T-helper 1 cell (primary cell): ENCODE measurements at places on chromosomes 16 and 17.

DNA sequence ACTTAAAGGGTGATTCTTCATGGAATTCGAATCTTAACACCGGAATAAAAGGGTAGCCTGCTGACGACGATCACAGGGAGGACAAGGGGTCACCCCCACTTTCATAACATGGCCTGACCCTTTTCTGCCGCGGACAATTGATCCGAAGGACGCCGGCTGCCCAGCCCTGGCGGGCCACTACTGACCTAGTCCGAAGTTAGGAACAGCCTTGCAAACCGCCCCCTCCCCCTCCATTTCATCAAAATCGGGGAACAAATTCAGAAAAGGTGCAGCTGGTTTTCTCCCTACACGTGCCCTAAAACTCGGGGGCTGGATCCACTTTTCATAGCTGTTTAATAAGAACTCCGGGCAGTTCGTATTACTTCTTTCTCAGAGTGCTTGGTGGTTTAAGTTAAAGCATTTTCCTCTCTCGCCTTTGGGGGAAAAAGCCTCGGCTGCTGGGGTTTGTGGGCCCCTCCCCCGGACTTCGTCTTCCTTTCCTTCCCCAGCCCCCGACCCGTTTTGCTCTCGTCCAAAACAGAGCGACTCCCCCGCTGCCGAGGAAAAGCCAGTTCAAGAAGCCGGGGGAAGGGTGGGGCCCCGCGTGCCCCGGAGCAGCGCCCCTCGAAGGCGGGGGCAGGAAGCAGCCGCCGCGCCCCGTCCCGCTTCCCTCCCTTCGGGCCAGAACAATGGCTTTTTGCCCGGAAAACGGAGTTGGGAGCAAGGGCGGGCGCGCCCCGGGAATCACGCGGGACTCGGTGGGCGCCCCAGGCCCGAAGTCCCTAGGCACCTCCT is 641 bp upstream of the CBX2 start:
- no peak for DNase-seq

GRCh38 chr17:29526322-29526721 is 40.5 kb downstream of the ABHD15 start:
- no peak for DNase-seq

DNA sequence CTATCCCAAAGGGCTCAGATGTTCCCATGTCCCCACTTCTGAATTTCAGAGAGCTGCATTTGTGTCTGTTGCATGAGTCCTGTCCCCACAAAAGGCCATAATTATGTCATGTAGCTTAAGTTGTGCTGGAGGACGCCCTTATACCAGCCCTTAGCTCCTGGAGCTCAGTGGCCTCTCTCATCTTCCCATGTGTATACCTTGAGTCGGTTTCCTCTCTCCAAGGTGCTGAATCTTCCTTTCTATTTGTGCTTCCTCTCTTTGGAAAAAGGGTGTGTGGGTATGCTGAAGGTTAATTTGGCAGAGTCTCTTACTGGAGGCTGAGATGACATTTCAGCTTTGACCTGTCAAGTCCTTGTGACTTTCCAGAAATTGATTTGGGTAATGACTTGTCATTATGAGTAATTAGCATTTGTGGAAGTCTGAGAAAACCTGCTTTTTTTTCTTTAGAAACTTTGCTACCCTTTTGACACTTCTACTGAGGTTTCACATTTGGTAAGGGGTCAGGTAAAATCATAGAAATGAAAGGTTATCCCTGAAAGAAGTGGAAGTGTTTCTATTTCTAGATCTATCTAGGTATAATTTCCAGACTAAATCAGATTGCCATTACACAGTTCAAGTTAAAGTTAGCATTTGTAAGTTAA is 185.4 kb downstream of the ABCC12 start:
- no peak for DNase-seq

DNA sequence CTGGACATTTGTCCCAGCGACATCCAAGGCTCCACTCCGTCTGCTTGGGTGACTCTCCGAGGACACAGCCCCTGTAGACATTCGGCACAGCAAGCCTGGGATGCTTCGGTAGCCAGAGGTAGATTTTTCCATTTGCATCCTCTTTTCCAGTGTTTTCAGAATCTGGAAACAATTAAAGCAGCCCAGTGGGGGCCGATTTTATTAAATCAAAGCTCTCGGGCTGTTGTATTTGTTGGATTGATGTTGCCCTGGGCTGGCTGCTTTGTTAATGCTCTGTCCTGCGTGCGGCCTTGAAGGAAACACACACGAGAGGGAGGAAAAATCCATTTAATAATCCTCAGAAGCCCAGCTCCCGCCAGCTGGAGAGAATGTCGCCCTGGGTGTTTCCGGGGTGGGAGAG is 158.1 kb upstream of the CIBAR2 start:
- no peak for DNase-seq

DNA sequence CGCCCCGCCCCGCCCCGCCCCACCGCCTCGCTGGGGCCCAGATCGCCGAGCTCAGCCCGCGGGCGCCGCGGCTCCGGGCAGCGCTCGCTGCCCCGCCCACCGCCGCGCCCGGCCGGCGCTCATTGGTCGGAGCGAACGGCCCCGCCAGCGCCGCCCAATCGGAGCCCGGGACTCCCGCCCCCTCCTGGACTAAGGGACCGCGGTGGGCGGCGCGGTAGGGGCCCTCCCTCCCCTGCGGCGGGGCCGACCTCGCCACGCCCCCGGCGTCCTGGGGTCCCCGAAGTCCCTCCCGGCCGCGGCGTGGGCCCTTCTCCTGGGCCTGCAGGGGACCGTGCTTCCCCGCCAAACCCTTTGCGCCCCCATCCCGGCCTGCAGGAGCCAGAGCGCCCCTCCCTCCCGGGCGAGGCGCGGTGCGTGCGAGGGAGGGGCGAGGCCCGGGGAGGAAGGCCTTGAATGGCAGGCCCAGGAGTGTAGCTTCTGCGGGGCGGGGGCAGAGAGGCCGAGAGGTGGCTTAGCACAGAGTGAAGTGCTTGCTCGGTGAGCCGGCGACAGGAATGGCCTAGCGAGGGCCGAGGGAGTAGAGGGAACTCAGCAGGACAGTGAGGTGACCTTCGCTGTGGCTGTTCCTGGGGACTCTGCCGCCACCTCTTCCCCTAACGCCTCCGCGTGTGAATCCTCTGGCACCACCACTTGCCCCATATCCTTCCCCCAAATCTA is at the start of gene CAMKK1:
TSS of gene CAMKK1 (minus strand) at position 51 of the 717 bp plus-strand sequence. CDS start 7,366 bp downstream, outside the sequence.
- DNase-seq, result peak; percentile 84

- peak; percentile 53 for DNase-seq
Observed at GRCh38 chr16:30844671-30845449, 49.0 kb downstream of the BCL7C start.

GRCh38 chr16:57640185-57640584 is 11.8 kb downstream of the ADGRG1 start:
- DNase-seq, result no peak

DNA sequence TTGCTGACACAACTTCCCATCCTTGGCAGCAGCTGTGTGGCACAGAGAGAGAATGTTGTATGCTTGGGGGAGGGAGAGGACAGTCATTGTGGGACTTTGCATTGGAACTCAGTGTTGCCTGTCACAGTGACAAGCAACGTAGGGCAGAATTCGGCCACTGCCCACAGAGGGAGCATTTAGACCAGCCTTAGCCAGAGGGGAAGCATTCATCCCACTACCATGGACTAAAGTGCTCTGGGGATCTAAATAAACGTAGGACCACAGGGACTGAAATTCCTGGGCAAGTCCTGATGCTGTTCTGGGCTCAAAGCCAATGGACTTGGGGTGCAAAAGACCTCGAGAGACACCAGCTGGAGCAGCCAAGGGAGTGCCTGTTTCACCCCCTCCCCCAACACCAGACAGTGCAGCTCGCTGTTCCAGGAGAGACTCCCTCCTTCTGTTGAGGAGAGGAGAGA is 44.9 kb downstream of the ABCA8 start:
- no peak for DNase-seq

GRCh38 chr17:5962371-5962770 is 107.8 kb upstream of the WSCD1 start:
- DNase-seq, result no peak

GRCh38 chr17:11898526-11899235 is 98.6 kb downstream of the ZNF18 start:
- no peak for DNase-seq

- DNase-seq, result no peak
Observed at GRCh38 chr16:78822509-78822908, 723.1 kb downstream of the WWOX start.

DNA sequence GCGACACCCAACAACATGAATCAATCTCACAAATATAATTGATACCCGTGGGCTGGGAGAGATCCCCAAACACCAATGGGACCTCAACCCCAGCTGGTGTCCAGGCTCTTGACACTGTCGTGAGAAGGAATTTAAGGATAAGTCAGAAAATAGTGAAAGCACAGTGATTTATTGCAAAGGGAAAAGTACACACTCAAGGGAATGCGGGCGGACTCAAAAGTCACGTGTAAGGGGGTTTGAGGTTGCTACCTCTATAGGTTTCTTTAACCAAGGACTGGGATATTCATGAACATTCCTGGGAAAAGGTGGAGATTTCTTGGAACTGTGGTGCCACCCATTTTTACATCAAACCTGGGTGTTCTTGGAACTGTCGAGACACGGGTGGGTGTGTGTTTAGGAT is 6.3 kb upstream of the ZDHHC7 start:
- DNase-seq, result no peak

DNA sequence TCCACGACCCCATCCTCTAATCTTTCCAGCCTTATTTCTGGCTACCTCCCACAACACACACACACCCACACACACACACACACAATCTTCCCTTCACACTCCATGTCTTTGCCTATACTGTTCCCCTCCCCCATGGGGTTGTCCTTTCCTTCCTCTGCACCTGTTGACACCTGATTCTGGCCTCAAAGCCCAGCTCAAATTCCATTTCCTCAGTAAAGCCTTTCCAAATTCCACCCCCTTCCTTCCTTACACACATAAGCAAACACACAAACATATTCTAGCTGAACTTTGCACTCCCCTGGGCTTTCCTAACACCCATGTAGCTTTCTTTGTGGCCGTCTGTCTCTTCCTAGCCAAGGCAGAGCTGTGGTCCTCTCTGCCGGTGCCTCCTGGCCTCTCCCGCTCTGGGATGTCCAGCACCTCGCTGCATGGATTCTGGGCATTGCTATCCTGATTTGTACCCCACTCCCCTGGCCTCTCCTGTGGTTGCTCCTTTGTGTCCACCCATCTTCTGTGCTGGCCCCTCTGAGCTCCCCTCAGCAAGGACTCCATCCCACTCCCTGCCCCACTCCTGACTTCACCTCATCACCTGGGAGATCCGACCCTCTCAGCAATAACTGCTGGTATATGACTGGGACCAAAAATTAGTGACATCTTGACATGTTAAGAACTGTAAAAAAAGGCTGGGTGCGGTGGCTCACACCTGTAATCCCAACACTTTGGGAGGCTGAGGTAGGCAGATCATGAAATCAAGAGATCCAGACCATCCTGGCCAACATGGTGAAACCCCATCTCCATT is 8.4 kb upstream of the SRCIN1 start:
- no peak for DNase-seq

GRCh38 chr17:6551869-6552531 is 4.4 kb downstream of the PITPNM3 start:
- no peak for DNase-seq

DNA sequence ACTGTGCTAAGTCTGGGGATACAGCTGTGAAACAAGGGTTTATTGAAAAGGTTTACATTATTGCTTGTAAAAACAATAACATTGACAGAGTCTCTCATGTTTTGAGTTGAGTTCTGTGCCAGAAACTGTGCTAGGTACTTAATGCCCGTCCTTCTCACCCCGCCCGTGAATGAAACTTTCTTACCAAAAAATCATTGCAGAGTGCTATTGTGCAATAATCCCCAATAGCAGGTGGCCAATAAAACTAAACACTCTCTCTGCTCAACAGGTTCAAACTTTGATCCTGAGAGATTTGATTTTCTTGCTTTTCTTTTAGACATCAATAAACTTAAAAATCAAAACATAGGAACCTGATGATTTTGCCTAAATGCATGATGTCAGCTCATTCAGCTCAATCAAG is 441.6 kb downstream of the HAPSTR1 start:
- no peak for DNase-seq

DNA sequence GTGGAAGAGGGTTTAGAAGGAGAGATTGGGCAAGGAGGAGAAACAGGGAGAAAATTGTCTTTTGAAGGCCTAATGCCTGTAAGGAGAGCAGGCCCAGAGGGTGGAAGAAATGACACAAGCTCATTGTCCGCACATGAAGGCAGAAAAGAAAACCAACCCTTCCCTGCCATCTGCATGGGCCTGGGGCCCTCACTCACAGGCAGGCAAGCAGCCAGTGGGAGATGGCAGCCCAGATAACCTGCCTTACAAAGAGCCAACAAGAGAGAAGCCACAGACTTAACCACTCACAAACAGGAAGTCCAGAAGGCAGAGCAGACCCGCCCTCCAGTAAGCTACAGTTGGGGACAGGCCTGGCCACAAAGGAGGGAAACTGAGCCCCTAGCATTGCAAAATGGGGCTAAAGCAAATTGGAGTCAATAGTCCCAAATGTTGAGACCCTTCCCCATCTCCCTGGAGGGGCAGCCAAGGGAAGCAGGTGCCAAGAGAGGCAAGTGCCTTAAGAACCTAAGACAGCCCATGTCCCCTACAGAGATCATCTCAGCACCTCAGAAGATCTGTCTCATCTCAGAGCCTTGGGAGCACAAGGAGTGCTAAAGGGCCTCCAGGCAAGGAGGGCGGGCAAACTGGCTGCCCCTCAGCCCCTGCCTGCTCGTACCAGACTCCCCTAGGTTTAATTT is 7.3 kb upstream of the TSPOAP1 start:
- DNase-seq, result peak; percentile 61

DNA sequence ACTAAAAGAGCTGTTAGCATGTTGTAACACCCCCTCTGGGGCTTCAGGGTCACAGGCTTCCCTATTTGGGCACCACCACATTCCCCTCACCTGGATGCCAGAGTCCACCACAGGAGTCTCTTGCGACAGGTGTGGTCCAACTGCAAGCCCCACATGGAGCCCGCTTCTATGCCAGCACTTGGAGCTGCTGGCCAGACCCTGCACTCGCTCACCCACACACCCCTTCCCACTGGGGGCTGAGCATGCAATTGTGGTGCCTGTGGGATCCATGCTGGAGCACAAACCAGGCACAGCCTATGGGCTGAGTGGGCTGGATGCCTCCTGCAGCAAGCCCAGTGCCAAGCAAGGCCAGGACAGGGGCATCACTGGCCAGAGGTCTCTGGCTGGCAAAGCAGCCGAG is 6.0 kb upstream of the BLMH start:
- DNase-seq, result no peak

DNA sequence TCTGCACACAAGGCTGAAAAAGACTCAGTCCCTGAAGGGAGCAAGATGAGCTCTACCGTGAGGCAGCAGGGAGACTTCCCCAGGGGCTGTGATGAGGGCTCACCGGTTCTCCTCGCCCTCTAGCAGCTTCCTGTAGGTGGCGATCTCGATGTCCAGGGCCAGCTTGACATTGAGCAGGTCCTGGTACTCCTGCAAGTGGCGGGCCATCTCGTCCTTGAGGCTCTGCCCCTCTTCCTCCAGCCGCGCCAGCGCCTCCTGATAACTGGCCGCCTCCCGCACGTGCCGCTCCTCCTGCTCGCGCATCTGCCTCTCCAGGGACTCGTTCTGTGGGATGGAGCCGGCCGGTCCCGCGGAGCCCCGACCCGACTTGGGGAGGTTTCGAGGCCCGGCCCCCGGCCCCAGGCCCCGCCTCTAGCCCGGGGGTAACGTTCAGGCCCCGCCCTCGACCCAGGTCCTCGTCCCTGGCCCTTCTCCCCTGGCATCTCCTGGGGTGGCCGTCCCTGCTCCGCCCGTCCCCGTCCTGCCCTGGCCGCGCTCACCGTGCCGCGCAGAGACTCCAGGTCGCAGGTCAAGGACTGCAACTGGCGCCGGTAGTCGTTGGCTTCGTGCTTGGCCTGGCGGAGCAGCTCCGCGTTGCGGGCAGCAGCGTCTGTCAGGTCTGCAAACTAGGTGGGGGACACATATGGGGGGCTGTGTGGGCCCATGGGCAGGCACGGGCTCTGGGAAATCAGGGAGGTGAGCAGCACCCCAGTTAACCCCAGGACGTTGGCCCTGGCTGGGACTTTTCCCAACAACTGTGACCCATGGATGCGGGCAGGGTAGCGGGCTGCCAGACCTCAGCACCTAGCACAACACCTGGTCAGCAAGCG is 3.9 kb downstream of the GFAP start:
- peak; percentile 27 for DNase-seq
